ENCODE measurements at places on chromosomes 3 and 15.

DNA sequence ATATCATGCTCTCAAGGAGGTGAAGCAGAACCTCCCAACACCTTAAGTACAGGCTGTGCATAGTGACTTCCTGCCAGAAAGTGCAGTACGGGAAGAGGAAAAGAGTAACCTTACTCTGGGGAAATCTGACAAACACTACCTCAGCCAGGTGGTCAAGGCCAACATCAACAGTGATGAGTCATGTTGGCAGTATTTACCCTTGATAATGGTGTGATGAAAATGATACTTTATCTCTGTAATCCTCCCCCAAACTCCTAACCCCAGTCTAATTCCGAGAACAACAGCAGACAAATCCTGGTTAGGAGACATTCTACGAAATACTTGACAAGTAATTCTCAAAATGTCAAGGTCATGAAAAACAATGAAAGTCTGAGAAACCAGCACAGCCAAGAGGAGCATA lies 26.5 kb downstream of the ANKDD1A start:
- DNase-seq = no peak

DNA sequence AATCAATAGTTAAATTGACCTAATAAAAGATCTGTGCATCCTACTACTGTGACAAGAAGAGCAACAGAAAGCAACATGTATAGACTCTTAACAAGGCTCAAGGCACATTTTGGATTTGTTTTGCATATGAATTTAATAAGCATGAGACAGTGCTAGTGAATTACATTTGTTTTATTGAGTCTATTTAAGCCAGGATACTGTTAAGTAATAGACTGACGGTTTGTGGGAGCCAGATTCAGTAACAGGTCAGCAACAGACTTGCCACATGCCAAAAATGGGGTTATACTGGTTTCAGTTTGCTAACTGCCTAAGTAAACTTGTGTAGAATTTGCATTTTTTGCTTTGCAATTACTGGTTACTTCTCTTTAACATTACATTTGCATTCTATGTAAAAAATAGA lies 54.0 kb downstream of the MBNL1 start:
- DNase-seq = no peak

- no peak for DNase-seq
Measured at GRCh38 chr3:41148478-41148877, 50.8 kb upstream of the CTNNB1 start.

GRCh38 chr3:15299036-15299435 lies 33.4 kb downstream of the SH3BP5 start:
- DNase-seq = no peak

DNA sequence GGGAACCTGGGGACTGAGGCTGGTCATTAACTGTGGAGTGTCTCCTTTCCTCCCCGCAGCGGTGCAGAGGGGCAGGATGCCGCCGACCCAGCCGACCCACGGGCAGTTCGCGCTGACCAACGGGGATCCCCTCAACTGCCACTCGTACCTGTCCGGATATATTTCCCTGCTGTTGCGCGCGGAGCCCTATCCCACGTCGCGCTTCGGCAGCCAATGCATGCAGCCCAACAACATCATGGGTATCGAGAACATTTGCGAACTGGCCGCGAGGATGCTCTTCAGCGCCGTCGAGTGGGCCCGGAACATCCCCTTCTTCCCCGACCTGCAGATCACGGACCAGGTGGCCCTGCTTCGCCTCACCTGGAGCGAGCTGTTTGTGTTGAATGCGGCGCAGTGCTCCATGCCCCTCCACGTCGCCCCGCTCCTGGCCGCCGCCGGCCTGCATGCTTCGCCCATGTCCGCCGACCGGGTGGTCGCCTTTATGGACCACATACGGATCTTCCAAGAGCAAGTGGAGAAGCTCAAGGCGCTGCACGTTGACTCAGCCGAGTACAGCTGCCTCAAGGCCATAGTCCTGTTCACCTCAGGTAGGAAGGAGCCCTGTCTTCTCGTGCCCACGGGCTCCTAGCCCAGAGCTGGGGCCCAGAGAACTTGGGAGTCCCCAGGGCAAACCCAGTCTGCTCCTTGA lies 3.7 kb downstream of the NR2F2 start:
- DNase-seq = no peak

DNA sequence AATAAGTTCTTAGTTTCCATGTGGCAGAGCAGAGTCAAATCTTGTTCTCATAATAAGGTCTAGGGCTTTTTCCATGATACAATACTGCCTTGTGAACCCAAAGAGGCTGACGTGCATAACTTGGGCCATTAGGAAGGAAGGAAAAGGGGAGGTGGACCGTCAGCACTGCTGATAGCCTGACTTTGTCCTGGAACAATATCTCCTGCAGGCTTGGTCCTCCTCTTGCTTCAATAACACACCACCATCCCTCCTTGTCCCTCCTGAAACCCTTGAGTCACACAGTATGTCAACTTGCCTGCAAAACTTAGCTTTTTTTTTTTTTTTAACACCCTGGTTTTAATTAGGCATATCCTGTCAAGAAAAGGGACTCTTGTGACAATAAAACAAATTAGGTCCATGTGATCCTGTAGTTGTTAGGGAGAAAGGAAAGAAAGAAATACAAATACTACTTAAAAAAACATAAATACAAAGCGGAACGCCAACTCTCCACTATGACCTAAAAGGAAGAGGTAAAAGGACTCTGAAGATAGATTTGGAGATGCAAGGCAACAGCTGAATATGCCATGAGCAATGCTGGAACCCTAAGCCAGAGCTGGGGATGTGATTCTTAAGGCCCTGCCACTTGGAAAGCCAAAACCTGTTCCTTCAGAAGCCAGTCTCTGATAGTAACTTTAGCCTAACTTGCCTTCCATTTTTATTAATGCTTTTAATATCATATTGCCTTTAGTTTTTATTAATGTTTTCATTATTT lies 67.0 kb downstream of the WWTR1 start:
- DNase-seq = no peak

GRCh38 chr3:179735321-179735720 lies 82.5 kb downstream of the USP13 start:
- DNase-seq = no peak

- DNase-seq = peak; percentile 47
Measured at GRCh38 chr15:90001683-90002427, 731 bp downstream of the ZNF710 start.

- DNase-seq = no peak
Measured at GRCh38 chr3:187274977-187275338, 16.6 kb downstream of the MASP1 start.

DNA sequence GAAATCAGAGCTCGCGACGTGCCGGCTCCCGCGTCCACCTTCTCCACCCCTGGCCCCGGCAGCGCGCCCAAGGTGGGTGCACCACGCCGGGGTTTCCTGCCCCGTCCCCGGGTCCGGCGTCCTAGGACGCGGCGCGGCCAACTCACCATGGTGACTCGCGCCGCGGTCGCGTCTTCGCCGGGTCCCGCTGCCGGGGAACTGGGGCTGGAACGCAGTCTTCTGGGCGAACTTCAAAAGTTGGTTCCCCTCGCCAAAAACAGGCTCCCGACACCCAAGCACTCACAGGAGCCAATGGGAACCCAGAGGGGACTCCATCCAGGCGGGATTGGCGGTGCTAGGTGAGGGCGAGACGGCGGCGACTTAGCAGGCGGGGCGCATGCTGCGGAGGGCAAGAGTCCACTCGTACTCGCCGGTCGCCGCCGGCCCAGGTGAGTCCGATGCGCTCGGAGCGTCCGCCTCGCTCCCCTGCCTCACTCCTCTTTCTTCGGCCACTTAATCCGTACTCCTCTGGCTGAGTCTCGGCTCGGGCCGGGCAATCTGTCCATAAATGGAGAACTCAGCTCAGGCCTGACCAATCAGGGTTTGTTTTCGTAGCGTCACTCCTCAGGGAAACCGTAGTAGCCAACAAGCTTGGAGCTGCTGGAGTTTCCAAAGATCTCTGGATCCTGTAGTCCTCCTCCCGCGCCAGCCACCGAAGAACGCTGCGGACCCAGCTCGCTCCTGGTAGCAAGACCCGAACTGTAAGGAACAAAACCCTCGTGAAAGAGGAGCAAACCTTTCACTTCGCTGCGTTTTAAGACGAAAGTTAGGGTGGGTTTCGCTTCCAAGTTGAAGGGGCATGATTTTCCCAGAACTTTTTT lies at the start of gene MYO1E:
TSS of gene MYO1E (minus strand) at position 520 of the 860 bp plus-strand sequence. CDS start at position 149, 371 bp downstream.
- DNase-seq = peak; percentile 18

- DNase-seq = no peak
Measured at GRCh38 chr3:9214599-9214998, 34.8 kb downstream of the SRGAP3 start.

- DNase-seq = no peak
Measured at GRCh38 chr15:80580106-80580505, 115.0 kb upstream of the ABHD17C start.
